Fibroblast of skin of abdomen (primary cell): ENCODE measurements at places on chromosomes 11 and 22.

- peak; percentile 25 for DNase-seq
These were observed 8.9 kb downstream of the KCNK7 start for GRCh38 chr11:65586676-65587075.

DNA sequence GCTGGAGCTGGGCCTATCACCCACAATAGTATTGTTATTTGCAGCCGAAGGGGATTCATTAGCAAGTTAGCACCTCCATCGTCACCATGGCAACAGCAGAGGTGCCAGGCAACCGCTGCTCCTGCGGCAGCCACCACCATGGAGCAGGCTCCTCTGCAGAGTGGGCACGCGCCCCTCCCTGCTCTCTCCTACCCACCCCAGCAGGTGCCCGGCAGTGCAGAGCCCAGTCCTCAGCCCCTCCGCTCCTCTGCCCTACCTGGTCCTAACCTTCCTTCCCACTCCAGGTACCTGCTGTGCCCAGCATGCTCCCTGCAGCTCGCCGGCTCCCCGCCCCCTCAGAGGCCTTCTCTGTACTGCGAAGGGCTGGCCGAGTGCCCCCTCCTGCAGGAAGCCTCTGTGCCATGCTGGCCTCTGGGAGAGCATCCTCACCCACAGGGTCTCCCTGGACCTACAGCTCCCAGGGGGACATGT, 3.6 kb downstream of the DUSP8 start:
- no peak for DNase-seq

GRCh38 chr11:46377831-46378230, 3.6 kb upstream of the MDK start:
- no peak for DNase-seq

GRCh38 chr11:93983542-93984195, 37.5 kb upstream of the HEPHL1 start:
- no peak for DNase-seq

DNA sequence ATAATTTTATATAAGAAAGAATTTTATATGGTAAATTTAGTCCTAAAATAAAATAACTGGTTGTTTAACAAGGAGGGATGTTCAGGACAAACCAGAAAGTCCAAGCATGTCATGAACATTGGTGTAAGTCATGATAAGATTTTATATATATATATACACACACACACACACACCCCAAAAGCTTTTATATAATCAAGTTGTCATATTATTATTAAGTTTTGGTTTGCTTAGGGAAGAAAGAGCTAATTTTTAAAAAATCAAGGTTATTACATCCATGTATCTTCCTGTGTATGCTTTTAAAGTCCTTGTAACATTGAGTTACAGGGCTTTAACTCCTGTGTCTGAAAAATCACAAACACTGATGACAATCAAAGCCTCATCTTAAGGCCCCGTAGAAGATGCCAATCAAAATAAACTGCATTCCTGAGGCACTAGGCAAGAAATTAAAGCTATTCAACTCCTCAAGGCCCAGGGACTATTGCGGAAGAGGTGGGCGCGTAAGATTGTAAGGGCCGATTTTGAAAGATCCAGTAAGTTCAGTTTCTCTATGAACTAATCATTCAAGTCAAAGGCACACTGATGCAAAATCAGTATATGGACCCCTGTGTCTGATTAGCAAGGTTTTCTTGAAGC, 16.8 kb downstream of the APOL6 start:
- DNase-seq = no peak

- no peak for DNase-seq
These were observed 10.1 kb downstream of the NAGA start for GRCh38 chr22:42060489-42060888.

- DNase-seq = no peak
These were observed 30.2 kb downstream of the ZBTB16 start for GRCh38 chr11:114089748-114090147.

- peak; percentile 82 for DNase-seq
These were observed 123.1 kb downstream of the PKNOX2 start for GRCh38 chr11:125287491-125288210.

- no peak for DNase-seq
These were observed 2.5 kb downstream of the TP53AIP1 start for GRCh38 chr11:128940156-128940555.

- DNase-seq = peak; percentile 53
These were observed 15.8 kb downstream of the TMEM258 start for GRCh38 chr11:61776561-61777075.

GRCh38 chr11:97638641-97639224, 1248.9 kb downstream of the JRKL start:
- no peak for DNase-seq

DNA sequence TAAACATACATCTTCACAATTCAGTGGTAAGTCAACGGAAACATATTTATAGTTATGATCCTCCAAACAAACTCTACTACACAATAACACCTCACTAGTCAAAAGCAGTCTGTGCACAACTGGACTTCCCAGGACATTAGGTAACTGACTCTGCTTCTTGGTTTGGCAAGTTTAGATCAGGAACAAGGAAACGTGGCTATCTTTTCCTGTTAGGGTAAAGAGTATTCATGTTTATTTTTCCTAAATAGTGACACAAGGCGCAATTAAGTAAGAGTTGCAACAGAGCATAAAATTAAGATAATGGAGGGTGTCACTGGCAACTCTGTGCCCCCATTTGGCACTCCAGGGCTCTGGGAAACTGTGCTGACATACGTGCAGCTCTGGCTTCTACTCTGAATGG, 70.2 kb upstream of the TP53AIP1 start:
- no peak for DNase-seq

- no peak for DNase-seq
These were observed 49.1 kb downstream of the RTN4R start for GRCh38 chr22:20218987-20219386.

DNA sequence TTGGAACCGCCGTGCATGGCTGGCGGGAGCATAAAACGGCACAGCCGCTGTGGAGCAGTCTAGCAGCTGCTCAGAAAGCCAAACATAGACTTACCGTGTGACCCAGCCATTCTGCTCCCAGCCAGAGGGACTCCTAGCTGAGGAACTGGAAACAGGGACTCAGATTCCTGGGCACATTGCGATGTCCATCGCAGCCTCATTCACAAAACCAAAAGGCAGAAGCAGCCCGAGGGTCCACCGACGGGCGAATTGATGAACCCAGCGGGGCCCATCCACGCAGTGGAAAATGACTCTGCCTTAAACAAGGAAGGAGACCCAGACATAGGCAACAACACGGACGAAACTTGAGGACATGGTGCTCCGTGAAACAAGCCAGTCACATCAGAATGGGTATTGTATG, 5.7 kb upstream of the MUC5B start:
- DNase-seq = no peak

DNA sequence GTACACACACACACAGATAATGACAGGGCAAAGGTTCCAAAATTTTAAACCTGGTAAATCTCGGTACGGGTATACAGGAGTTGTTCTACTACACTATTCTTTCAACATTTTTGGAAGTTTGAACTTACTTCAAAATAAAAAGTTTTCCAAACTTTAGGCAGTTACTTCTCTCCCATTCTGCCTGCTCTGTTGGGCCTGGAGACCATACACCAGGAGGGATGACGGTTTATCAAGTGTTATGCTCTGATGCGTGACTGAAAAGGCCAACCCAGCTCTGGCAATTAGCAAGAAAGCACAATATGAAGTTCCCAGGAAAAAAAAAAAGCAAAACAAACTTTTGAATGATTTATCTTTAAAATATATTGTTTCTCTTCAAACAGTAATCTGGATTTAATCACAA, 969 bp downstream of the SERPIND1 start:
- DNase-seq = no peak

GRCh38 chr11:60766547-60766946, 9.9 kb downstream of the MS4A15 start:
- DNase-seq = no peak

GRCh38 chr11:78207532-78208256, 19.0 kb downstream of the USP35 start:
- no peak for DNase-seq

GRCh38 chr11:121231576-121232278, 60.8 kb upstream of the SC5D start:
- no peak for DNase-seq

DNA sequence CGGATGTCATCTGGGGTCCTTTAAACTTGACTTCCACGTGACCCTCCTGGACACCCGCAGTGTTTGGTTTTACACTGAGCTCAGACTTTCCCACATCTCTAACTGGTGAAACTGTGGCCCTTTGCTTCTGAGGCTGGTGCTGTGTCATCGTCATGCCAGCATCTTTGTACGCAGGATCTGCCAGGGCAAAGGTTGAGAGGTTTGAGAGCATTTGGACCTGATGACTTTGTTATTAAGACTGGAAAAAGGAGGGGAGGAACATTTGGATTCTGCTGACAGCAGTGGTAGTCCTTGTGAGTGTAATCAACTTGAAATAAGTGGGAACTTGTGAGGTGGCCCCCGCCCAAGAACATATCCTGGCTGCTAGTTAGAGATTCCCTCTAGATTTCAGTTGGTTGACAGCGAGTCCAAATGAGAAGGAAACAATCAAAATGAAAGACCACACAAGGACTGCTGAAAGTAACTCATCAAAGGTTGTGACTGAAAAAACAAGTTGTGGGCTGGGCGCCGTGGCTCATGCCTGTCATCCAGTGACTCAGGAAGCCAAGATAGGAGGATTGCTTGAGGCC, 102.5 kb downstream of the KIAA1671 start:
- DNase-seq = no peak

- DNase-seq = peak; percentile 37
These were observed 32.3 kb downstream of the ARVCF start for GRCh38 chr22:19984201-19984753.

- DNase-seq = no peak
These were observed 36.7 kb upstream of the RIC3 start for GRCh38 chr11:8205566-8205965.

GRCh38 chr11:17573526-17573925, 26.5 kb downstream of the OTOG start:
- no peak for DNase-seq

- DNase-seq = no peak
These were observed 11.6 kb downstream of the TST start for GRCh38 chr22:37007651-37008050.

GRCh38 chr11:107706531-107706930, 5.3 kb downstream of the SLN start:
- DNase-seq = no peak

- no peak for DNase-seq
These were observed 37.8 kb upstream of the NAV2 start for GRCh38 chr11:19674836-19675235.

DNA sequence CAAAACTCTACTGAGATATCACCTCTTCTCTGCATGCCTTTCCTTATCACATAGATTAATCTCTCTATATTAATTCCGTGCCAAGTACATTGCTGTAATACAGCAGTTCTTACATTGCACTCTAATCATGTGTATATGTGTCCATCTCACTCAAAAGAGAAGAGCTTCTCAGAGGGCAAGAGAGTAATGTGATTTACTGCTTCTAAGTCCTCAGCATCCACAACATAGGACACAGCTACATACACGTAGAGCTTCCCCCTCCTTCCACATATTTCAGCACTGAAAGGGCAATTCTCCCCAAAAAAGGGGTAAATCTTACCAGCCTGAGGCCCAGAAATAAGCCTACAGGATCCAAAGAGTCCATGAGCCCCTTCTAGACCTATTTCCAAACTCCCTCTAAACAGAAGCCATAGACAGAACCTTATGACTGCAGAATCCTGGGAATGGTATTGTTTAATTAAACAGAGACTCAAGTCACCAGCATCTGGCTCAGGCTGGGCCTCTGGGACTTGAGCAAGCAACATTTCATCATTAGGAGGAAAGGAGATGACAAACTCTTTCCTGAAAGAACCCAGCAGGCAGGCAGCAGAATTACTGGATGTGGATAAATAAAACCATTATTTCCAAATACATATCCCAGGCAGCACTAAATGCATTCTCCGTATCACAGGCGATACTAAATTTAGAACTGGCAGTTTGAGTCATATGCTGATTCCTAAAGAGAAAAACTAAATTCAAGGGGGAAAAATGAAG, 87.2 kb downstream of the KCNC1 start:
- peak; percentile 47 for DNase-seq

GRCh38 chr11:101127699-101128570, 1.7 kb downstream of the PGR start:
- DNase-seq = no peak

DNA sequence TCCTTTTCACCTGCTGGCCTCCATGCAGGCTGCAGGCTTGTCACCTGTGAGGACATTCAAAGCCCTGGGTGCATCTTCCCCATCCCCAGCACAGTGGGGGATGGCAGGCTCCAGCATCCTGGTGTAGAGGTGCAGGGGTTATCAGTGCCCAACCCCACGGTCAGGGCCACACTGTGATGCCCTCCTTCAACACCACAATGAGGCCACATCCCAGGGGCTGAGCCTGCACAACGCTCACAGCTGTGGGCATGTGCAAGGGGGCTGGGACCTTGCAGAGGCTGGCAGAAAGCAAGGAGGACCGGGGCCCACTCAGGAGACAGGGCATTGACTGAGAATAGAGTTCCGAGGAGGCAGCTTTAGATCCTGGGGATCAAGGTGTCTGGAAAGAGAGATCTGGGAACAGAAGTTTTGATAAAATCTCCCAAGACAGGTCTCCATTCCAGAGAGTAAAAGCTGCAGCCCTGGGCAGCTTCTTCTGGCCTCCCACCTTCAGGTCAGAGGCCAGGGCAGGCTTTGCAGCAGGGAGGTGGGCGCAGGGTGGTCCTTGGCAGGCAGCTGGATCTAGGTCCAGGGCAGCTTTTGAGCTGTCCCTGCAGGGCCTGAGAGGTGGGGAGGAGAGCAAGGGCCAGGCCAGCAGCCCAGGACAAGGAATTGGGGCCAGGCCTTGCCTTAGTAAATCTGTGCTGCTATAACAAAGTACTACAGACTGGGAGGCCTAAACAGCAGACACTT, 250.8 kb upstream of the B3GAT1 start:
- no peak for DNase-seq

GRCh38 chr22:29937940-29938693, 55.1 kb downstream of the MTMR3 start:
- DNase-seq = no peak

GRCh38 chr11:8532475-8532874, 61.6 kb downstream of the STK33 start:
- no peak for DNase-seq

- no peak for DNase-seq
These were observed 7.3 kb downstream of the STARD10 start for GRCh38 chr11:72786305-72787215.

DNA sequence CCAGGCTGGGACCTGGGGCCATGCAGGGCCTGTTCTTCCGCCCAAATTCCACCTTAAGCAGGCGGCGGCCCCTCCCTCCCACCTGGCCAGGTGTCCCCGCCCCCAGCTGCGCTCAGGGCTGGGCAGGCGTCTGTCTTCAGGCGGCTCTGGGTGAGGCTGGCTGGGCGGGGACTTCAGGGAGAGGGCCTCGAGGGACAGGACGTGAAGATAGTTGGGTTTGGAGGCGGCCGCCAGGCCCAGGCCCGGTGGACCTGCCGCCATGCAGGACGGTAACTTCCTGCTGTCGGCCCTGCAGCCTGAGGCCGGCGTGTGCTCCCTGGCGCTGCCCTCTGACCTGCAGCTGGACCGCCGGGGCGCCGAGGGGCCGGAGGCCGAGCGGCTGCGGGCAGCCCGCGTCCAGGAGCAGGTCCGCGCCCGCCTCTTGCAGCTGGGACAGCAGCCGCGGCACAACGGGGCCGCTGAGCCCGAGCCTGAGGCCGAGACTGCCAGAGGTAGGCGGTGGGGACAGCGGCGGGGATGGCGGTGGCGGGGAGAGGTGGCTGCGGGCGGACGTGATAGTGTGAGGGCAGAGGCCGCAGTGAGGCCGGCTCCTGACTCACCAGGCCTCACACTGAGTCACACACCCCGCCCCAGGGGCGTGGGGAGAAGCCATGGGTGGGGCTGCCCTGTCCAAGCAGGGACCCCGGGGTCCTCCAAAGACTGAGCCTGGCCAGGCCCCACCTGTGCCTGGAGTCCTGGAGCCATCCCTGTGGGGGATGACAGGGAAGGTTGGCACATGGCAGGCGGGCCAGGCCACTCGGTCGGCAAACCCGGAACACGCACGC, at the start of gene PKP3:
TSS of gene PKP3 (plus strand) at position 176 of the 824 bp plus-strand sequence. CDS start at position 260, 84 bp downstream.
- peak; percentile 35 for DNase-seq
